ENCODE measurements at places on chromosomes 1 and 21.

DNA sequence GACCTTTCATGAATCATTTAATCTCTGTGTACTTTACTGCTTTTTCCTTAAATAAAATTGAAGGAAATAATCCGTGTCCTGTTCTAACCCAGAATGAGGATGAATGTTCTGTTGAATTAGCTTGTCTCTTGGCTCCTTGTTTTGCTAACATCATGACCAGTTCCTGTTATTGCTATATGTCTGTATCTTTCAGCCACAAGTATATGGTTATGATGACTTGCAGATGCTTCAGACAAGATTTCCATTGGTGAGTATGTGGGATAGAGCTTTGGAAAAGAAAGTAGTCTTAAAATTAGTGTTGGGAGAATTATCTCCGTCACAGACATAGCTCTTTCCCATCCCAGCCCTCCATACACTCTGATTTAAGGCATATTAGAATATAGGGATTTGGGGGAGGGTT lies 13.6 kb upstream of the HAX1 start:
- no peak for DNase-seq

- DNase-seq: no peak
Measured at GRCh38 chr1:161137881-161138280, 5.4 kb upstream of the DEDD start.

GRCh38 chr1:110474444-110474843 lies 23.5 kb downstream of the PROK1 start:
- no peak for DNase-seq

DNA sequence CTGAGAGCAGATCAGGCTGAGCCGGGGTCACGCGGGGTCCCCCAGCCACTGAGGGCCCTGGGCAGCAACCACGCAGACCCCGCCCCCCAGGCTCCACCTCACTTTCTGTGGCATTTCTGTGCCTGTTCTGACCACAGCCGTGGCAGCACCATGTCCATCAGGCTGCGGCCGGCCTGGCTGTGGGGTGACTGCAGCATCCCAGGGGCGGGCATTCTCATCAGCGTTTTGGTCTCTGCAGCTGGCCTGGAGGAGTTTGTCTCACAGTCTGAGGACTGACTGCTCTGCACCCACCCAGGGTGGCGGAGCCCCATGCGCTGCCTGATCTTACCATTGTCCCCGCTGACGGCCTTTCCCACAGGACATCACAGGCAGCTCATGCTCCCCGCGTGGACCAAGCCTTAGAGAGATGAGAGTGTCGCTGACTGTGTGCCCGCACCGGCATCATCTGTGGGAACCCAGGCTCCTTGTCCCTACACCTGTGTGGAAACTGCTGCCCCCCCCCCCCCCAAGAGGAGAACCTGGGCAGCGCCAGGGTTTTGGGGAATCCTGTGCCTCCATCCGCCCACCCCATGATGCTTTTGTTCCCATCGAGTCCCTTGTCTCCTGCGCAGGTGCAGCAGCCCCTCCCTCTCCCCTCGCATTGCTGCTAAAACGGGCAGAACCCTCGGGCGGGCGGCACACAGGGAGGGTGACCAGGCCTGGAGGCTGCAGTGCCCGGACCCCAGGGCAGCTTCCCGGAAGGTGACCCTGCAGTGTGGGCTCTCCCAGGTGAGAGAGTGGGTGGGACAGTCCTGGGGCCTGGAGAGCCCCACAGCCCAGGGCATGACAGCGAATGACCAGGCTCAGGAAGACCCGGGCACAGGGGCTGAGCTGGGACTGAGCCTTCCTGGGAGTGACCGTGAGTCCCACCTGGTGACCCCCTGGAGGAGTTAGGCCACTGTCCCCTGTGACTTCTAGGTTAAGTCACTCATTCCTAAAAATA lies 1.8 kb downstream of the KRTAP10-1 start:
- no peak for DNase-seq

DNA sequence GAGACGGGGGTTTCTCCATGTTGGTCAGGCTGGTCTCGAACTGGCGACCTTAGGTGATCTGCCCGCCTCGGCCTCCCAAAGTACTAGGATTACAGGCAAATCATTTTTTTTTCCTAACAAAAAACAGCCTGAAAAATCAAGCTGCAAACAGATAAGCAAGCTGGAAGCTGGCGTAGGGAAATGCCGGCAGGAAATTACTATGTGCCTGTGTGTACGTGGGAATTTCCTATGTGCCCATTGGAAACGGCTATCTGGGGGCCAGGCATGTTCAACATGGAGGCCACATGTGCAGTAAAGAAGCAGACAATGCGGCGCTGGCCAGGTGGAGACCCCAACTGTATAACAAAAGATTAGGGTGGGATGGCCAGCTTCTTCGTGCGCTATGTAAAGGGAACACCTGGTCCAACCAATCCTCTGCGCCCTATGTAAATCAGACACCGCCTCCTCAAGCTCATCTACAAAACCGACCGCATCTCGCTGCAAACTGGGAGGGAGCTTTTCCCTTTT lies 9.1 kb upstream of the AADACL4 start:
- no peak for DNase-seq

DNA sequence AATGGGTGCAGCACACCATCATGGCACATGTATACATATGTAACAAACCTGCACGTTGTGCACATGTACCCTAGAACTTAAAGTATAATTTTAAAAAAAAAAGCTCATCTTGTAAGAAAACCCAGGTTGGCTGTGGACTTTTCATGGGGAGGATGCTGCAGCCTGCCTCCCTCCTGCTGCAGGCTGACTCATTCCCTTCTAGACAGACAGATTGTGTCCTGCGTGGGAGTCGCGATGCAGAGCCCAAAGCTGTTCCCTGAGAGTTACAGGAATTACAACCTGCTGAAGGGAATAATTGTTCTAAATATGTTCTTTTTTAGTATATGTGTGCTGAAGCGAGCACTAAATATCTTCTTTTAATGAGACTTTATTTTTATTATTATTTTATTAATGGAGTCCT lies 93.2 kb downstream of the TBX19 start:
- no peak for DNase-seq

GRCh38 chr1:19909392-19909791 lies 14.0 kb downstream of the PLA2G2E start:
- no peak for DNase-seq

DNA sequence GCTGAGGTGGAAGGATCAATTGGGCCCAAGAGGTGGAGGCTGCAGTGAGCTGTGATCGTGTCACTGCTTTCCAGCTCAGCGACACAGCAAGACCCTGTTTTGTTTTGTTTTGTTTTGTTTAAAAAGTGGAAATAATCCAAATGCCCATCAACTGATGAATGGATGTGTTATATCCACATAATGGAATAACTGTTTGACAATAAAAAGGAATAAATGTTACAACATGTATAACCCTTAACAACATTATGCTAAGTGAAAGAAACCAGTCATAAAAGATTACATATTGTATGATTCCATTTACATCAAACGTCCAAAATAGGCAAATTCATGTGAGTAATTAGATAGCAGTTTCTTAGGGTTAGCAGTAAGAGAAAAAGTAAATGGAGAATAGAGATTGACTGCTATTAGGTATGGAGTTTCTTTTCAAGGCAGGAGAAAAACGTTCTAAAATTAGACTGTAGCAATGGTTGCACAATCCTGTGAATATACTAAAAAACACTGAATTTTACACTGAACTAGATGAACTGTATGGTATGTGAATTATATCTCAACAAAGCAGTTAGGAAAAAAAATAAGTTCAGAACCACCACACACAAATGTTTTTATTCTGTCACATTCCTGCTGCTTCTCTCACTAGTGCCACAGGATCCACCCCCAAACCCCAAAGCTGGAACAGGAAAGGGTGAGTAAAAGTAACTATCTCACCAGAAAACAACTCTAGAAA lies 15.7 kb downstream of the FOXJ3 start:
- DNase-seq: peak; percentile 27

DNA sequence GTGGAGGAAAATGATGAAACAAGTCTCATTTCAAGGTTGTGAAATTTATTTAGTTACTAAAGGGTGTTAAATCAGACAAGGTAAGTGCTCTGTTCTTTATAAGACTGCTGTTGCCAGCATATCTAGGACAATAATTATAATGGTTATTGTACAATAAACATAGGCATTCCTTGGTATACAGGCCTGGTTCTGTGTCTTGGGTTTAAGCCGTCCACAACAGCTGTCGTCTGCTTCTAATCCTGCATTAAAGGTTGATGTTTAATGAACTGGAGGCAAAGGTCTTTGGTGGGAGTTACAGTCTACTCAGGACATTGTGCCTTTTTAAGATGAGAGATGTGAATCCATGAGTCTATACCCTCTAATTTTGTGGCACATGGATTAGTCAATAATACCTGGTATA lies 23.4 kb upstream of the FMO4 start:
- DNase-seq: no peak

DNA sequence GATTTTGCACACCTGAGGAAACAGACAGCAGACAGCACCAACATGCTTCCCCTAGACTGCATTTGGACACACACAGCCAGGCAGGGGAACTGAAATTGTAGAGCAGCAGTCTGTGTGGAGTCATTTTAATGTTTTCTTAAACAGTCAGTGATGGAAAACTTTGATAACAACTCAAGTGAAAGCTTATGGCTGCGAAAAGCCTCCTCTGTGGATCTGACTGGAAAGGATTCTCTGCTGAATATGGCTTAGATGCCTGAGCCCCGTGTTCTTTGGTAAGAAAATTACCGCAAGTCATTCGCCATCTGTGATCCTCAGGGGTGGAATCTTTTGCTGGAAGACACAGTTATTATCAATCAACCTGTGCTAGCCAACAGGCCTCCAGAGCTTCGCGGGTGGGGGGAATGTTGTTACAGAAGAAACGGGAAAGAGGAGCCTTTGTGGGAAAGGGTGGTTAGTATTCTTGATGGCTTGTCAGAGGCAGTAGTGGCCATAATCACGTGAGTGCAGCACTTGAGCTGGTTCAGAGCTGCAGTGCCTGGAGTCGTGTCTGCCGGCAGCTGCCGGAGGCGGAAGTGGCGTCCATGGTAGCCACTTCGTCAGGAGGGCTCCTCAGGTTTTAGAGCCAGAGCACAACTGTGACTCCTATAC lies 204.7 kb downstream of the ST6GALNAC3 start:
- no peak for DNase-seq

DNA sequence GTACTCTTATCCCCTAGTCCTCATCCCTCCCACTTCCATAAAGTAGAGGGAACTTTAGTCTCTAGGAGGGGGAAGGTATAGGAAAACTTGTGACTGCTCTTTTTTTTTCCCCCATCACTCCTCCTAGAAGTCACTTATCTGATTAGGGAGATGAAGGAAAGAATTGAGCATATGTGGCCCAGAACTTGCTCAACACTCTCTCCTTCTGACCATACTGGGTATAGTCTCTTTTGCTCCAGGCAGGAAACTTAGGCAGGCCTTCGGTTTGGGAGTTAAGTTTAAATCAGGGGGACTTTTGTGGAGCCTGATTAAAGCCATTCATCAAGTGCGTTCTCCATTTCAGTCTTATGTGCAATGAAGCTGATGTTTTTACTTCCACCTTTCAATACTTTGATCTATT lies 5.8 kb downstream of the UBE2U start:
- no peak for DNase-seq

Measured in thymus (tissue), 14 donors.